ENCODE measurements at places on chromosomes 7 and 10. TPM values are rescaled to one million over a fixed set of nuclear protein-coding genes. Genes with fewer than 3 reads are reported as not detected.

CTBP2 gene
- polyA plus RNA-seq, result 88.1 TPM

DNA sequence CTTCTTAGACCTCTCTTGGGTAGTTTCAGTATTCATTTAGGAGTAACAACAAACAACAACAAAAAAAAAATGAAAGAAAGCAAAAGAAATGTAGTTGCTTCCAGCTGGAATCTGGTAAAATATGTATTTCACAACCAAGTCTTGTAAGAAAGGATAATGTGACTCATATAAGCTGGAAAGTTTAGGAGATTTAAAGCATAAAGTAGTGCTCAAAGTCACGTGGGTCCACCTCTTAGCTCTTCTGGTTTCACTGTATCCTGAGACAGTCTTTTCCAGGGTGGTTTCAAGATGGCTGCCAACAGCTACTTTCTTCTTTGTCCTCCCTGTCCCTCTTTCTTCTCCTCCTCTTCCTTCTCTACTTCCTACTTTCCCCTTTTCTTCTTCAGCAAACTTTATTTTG is 69.5 kb upstream of the CDK13 start:
- DNase-seq, result no peak

DNA sequence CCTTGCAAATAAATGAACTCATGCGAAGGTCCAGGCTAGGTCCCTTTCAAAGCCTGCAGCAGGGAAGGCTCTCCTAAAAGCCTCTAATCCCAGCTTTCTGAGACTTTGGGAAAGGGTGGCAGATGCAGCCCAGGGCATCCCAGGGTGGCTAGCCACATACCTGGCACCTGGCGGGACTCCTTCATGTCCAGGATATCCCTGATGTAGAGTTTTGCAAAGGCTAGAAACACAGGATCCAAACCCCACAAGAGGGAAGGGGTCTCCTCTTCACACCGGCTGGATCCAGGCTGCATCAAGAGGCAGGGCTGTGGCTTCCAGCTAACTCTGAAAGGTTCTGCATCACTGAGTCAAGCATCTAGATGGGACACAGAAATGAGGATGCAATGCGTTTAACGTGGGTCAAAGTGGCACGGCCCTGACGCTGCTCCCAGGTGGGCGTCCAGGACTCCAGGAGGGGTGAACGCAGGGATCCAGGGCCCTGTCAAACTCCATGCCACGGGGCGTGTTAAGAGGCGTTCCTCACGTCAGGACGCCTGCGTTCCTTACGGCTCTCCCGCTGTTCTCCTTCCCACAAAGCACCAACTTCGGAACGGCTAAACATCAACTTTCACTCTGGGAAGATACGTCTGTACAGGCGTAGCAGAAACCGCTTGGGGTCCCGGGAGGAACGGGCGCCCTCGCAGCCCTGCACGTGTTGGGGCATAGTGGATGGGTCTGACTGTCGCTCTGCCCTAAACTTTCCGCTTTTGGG is 507 bp downstream of the STN1 start:
- DNase-seq, result no peak

DNA sequence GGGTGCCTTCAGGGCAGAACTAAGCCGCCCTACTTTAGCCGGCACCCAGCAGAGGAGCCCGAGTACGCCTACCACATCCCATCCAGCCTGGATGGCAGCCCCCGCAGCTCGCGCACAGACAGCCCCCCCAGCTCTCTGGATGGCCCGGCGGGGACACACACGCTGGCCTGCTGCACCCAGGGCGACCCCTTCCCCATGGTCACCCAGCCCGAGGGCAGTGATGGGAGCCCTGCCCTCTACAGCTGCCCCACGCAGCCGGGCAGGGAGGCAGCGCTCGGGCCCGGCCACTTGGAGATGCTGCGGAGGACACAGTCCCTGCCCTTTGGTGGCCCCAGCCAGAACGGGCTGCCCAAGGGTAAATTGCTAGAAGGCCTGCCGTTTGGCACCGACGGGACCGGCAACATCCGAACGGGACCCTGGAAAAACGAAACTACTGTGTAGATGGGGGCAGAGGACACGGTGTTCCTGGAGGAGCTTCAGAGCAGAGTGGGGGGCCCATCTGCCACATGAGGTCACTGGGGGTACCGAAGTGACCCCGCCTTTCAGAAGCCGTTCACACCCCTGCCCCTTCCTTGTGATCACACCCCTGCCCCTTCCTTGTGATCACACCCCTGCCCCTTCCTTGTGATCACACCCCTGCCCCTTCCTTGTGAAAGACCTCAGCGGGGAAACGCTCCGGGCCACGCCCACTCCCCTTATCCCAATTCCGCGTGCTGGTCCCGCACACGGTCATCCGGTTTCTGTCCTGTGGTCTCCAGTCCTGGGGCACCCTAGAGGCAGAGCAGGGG is 30.8 kb upstream of the KNDC1 start:
- no peak for DNase-seq

Data from spinal cord (tissue), 10 donors.